Activated CD8-positive, alpha-beta memory T cell treated with anti-CD3 and anti-CD28 coated beads for 48 hours (primary cell): ENCODE measurements at places on chromosomes 3 and 15.

GRCh38 chr15:96977886-96978285 is 647.4 kb downstream of the NR2F2 start:
- DNase-seq, result no peak

DNA sequence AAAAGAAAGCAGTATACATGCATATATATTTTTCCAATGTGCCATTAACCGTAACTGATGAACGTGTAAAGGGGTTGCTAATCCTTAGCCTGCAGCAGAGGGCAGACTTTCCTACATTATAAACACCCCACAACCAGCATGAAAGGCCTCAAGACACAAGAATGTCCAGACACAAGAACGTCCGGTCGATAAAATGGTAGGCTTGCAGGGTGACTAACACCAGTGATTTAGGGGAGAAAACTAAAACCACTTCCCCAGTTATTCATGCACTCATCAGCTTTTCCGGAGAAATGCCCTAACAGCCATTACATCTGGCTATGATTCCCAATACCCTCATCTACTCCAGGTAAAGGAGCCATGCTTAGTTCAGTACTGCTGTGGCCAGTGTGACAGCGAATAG is 57.4 kb downstream of the LRTM1 start:
- DNase-seq, result no peak

GRCh38 chr3:100776746-100777145 is 67.5 kb downstream of the TFG start:
- no peak for DNase-seq

GRCh38 chr3:181629029-181629428 is 82.7 kb upstream of the SOX2 start:
- DNase-seq, result no peak

GRCh38 chr15:70741107-70741531 is 22.2 kb downstream of the UACA start:
- no peak for DNase-seq
